Fibroblast of the aortic adventitia (primary cell): ENCODE measurements at places on chromosomes 7 and 10.

- no peak for DNase-seq
Observed at GRCh38 chr7:23593706-23594105, 3.5 kb upstream of the CCDC126 start.

GRCh38 chr7:23532490-23533237 is 883 bp upstream of the TRA2A start:
- DNase-seq: no peak

DNA sequence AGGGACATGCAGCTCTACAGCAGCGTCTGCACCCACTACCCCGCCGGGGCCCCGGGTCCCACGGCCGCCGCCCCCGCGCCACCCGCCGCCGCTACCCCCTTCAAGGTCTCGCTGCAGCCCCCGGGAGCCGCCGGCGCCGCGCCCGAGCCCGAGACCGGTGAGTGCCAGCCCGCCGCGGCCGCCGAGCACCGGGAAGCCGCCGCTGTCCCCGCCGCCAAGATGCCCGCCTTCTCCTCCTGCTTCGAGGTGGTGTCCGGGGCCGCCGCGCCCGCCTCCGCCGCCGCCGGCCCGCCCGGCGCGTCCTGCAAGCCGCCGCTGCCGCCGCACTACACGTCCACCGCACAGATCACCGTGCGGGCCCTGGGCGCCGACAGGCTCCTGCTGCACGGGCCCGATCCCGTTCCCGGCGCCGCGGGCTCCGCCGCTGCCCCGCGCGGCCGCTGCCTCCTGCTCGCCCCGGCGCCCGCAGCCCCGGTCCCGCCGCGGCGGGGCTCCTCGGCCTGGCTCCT is 631 bp downstream of the OTUD1 start:
- peak; percentile 6 for DNase-seq

GRCh38 chr10:130741901-130742855 is 569.3 kb downstream of the TCERG1L start:
- DNase-seq: no peak

DNA sequence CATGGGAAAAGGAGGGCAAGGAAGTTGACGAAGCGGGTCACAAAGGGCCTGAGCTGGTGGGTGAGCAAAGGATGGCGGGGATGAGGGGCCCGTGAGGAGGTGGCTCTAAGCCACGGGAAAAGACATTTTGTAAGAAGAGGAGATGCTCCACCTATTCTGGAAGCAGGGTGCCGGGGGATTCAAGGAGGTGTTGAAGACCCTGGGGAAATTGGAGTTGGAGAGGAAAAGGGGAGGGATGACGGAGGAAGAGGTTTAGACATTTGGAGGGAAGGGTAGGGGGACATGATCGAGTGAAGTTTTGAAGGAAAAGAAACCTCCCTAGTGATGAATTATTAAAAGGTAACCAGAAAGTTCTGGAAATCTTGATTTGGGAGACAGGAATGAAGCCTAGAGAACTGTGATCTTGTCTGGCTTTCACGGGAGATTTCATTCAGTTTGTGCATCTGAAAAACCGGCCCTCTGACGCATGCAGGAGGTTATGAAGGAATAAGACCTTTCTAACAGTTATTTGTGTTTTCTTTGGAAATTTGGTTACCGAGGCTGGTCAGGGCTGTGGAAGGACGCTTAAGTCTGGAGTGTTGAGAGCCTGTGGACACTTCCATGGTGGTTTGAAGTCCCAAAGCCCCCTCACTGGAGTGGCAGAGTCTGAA is 1.4 kb downstream of the SMO start:
- DNase-seq: peak; percentile 16

GRCh38 chr7:2038931-2039728 is 193.6 kb downstream of the MAD1L1 start:
- DNase-seq: peak; percentile 24

- DNase-seq: peak; percentile 22
Observed at GRCh38 chr10:89224739-89225443, 17.8 kb upstream of the CH25H start.

DNA sequence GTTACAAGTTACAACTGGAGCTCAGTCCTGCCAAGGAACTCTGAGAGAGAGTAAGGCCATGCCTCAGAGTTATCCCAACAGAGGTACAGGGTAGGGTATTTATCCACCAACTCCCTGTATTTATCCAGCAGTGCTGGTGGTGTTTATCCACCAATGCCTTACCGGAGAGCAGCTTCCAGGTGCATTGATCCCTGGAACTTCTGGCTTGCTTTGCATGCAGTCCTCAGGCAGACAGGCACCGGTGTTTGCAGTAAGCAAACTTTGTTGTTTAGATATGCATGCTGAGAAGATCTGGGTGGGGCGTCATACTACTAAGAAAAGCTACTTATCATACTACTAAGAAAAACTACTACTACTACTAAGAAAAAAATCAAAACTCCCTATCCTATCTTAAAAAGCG is 92.4 kb downstream of the CYP26A1 start:
- no peak for DNase-seq
